ENCODE measurements at places on chromosomes 6 and 20.

- no peak for DNase-seq
Observed at GRCh38 chr6:132685009-132685408, 26.0 kb upstream of the TAAR1 start.

DNA sequence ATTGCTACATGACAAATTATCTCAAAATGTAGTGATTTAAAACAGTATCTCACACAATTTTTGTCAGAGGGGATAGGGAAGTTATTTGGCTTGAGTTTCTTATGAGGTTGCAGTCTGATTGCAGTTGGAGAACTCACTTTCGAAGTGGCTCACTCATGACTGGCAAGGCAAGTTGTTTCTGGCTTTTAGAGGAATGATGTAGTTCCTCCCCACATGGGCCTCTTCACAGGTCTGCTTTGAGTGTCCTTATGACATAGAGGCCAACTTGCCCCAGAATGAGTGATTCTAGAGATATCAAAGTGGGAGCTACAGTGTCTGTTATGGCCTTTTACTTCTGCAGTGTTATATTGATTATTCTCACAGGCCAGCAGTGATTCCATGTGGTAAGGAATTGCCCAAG lies 6.1 kb downstream of the DOP1A start:
- no peak for DNase-seq

DNA sequence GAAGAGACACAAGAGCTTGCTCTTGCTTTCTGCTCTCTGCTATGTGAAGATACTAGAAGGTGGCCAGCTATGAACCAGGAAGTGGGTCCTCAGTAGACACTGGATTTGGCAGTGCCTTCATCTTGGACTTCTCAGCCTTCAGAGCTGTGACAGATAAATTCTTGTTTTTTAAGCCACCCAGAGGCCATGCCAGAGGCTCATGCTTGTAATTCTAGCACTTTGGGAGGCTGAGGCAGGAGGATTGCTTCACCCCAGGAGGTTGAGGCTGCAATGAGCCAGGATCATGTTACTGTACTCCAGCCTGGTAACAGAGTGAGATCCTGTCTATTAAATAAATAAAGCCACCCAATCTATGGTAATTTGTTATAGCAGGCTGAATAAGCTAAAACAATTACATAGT lies 185.5 kb upstream of the SALL4 start:
- no peak for DNase-seq

DNA sequence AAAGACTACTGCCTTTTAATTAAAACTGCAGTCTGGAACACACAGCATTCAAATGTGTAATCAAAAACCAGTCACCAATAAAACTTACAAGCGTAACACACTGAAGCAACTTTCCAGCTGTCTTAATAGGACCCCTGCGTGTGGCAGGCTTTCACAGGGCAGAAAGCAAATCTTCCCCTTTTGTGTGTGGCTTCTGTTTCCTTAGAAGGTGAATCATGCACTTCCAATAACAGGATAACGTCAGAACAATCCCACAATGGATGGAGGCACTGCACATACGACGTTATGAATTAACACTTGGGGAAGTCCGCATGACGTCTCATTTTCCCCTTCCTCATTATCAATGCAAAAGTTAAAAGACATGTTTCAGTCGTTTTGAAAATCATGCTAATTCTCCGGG lies 44.8 kb downstream of the INSM1 start:
- no peak for DNase-seq

DNA sequence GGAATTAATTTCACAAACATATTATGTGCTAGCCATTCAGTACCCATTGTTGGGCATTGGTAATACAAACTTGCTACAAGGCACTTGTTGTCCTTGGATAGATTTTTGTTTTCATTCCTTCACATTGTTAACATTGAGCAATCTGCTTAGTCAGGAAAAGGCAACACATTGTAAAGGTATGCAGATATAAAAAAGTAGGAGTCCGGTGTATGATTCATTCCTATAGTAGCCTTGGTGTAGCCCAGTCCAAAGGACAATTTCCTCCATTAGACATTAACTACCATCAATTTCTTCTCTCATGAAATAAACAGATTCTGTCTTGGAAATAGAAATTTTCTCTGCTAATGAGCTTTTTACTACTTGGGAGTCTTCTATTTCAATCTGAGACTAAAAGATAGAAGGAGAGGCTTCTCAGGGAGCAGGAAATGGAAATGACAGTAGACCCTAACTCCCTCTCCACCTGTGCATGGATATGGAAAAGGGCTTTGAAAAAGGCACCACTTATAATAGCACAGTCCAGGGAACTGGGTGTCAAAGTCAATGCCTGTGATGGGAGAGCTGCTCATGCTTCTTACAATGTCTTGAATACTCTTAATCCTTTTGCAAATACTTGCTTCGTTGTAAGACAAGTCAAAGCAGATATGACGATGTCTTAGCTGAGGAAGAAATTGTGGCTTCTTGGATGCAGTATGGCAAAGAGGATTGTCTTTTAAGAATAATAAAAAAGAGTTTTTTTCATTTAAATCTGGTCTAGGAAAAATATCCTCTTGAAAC lies 369.4 kb upstream of the CITED2 start:
- peak; percentile 82 for DNase-seq

DNA sequence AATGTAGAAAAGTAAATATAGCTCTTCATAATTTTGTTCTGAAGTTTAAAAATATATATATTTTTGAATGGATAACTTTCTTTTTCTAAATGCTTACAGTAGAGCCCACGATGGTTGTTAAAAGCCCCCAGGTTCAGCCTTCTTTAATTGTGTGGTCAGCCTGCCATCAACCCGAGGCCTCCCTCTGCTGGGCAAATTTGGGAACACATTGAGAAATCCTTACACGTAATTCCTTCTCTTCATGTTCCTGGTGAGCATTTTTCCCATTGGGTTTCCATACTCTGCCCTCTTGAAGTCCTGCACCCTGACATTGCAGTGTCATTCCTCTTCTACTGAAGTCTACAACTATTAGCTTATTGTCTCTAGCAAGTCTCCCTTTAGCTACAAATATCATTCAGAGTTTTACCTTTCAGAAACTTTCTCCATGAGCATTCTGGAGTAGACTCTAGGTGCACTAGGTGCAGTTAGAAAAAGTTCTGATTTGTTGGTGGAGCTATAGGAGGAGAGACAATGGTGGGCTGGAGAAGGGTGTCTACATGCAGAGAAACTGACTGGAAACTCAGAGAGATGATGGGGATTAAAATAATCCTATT lies 40.6 kb downstream of the TRIM38 start:
- peak; percentile 55 for DNase-seq

DNA sequence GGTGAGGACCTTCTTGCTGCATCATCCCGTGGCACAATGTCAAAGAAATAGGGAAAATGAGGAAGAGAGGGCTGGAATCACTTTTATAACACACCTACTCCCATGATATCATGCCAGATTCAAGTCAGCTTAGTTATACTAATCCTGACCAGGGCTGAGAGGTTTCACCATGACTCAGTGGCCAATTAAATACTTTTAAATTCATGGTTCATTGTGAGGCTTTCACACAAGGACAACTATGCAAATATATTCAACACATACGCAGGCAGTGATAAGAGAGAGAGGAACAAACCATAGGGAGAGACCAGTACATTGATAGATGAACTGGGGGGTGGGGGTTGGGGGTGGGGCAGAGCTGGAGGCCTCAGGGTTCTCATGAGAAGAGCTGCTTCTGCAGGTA lies 313.1 kb downstream of the LRFN2 start:
- no peak for DNase-seq

GRCh38 chr6:4324746-4325145 lies 189.4 kb upstream of the ECI2 start:
- no peak for DNase-seq

GRCh38 chr20:1293641-1294379 lies 27.7 kb downstream of the SNPH start:
- no peak for DNase-seq

DNA sequence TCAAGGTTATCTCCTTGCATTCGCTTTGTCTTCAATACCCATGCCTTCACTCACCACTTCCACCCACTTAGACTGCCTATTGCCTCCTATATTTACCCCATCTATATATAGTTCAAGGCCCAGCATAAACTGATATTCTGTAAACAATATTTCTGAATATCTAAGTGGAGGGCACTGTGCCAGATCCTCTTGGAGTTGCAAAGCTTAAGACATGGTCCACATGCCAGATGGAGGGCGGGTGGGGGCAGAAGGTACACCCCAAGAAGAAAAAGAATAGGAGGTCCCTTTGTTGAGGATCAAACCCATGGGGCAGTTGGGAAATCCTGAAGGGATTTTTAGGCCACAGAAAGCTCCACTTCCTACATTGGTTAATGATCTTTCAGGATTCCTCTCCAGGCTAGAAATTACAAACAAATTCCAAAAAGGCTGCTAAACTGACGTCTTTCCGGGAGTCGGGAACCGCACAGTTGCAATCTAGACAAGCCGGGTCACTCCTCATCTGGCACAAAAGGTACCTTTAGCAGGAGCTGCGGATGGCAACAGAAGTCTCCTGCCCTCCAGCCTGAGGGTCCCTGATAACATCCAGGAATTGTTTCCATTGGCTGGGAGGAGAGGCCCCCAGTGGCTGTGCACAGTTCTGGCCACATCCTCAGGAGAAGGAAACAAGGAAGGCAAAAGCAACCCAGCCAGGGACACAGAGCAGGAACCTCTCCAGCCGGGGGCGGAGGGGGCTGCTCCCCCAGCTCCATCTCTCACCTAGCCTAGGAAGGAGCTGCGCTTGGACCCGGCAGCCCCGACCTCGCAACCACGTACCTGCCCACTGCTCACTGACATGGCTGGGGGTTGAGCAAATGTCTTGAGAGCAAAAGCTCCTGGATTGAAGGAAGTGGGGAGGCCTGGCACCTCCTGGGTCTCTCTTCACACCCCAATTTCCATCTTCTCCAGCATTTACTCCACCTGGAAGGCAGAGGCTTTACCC lies 5.9 kb upstream of the LPIN3 start:
- DNase-seq = no peak

DNA sequence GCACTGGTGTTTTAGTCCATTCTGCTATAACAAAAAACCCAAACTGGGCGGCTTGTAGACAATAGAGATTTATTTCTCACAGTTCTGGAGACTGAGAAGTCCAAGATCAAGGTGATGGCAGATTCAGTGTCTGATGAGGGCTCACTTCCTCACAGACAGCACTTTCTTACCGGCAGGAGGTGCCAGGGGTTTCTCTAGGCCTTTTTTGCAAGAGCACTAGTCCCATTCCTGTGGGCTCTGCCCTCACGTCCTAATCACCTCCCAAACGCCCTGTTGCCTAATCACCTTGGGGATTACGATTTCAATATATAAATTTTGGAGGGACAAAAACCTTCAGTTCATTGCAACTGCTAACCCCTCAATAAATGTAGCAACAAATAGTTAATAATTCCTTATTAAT lies 140.0 kb upstream of the SGK1 start:
- no peak for DNase-seq

DNA sequence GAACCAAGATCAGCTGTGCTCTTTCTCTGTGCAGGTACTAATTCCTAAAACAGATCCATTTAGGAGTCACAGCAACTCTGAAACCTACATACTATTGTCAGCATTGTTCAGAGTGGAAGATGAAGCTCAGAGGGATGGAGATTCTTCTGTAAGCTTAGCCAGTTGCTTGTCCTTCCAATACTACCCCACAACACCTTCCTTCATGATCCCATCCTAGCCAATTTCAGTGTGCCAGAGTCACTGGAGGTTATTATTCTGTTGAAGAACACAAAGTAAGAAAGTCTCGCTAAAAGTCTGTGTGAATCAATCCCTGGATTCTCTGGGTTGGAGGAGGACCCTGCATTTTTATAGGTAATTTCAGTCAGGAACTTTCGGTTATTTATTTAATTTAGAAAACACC lies 2.3 kb downstream of the POPDC3 start:
- no peak for DNase-seq

DNA sequence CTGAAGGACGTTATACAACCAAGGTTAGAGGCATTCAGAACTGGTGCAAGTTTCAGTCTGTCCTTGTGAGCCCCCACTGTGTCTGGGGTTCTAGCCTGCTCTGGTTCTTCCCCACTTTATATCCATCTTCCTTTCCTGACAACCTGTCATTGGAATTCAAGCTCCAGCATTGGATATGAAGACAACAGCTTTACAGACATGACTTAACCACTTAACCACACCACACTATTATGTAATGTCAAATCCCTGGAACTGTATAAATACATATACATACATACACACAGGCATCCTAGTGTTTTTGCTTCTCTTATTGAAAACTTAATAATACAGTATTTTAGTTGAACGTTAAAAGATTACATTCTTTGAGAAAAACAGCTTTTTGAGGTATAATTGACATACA lies 217.9 kb upstream of the SGK1 start:
- no peak for DNase-seq

All from RPMI7951 (cell line).